ENCODE measurements at places on chromosomes 4 and X.

DNA sequence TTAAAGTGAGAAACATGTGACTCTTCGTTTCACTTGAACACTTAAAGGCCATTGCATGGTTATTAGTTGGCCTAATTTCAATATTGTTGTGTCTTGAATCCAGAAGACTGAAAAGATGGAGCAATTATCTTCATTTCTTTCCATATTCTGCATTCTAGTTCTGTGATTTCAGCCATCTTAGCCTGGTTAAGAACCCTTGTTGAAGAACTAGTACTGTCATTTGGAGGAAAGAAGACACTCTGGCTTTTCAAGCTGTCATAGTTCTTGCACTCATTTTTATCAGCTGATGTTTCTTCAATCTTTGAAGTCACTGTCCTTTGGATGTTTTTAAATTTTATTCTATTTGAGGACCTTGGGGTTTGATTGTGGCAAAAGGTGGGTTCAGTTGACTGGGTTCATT, 81.6 kb downstream of the MTMR8 start:
- no peak for DNase-seq

GRCh38 chrX:132999209-132999608, 40.8 kb upstream of the HS6ST2 start:
- no peak for DNase-seq

- no peak for DNase-seq
These were observed 28.1 kb downstream of the SYNPO2 start for GRCh38 chr4:118916691-118917289.

DNA sequence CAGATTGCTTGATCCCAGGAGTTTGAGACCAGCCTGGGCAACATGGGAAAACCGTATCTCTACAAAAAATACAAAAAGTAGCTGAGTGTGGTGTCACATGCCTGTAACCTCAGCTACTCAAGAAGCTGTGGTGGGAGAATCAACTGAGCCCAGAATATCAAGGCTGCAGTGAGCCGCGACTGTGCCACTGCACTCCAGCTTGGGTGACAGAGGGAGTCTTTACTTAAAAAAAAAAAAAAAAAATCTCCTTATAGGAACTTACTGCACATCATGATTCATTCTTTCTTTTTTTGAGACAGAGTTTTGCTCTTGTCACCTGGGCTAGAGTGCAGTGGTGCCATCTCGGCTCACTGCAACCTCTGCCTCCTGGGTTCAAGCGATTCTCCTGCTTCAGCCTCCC, 24.3 kb downstream of the UPF3B start:
- no peak for DNase-seq

GRCh38 chr4:44679060-44679459, 840 bp downstream of the GUF1 start:
- DNase-seq: no peak
